ENCODE measurements at places on chromosomes 1 and 21.

- DNase-seq: no peak
Observed at GRCh38 chr1:15337656-15338402, 71.9 kb upstream of the EFHD2 start.

- DNase-seq: no peak
Observed at GRCh38 chr21:34844924-34845238, 176.1 kb downstream of the CLIC6 start.

DNA sequence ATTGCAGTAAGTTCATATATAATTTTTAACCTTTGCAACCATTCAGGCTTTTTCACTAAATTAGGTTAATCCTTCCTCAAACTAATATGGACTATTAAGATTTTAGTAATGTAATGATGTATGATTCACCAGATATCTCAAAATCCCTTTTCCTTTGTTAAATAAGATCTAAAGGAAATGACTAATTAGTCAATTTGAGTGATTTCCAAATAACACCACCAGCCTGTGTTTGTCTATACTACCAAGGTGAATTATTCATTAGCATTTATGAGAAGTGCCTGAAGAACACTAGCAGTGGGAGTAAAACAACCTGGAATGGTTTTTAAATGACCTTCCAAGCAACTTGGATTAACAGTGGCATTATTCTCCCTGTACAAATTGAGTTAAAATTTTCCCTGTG lies 670.6 kb upstream of the PKN2 start:
- no peak for DNase-seq

DNA sequence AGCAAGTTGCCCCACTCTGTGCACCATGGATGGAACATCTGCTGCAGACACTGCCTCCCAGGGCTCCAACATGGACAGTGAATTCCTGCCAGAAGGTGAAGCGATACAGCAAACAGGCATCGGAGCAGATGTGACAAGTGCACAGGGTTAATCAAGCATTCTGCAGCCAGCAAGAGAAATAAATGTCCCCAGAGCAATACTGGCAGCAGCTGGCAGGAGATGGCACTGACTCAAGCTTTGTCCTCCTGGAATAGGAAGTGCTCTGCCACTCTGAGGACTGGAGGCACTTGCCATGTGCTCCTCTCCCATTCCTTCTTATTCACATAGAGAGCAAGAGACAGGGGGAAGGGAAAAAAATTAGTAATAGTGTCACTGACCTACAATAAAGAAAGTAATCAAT lies 402.7 kb upstream of the DAB1 start:
- no peak for DNase-seq

DNA sequence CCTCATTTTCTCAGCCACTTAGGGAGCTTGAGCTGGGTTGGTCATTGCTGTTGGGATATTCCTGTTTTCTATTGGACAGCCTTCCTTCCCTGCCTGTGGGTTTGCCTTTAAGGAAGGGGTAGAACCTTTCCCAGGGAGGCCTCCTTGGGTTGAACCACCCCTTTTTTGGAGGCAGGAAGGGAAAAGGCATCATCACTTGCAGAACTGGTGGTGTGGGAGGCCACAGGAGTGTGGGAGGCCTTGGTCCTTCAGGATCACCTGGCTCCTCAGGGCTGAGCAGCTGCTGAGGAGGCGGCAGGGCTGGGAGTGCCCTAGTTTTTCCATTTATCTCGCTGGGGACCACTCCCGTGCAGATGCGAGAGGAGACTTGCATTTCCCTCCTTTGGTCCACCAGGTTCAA lies 667 bp upstream of the CYB561D1 start:
- DNase-seq: no peak

DNA sequence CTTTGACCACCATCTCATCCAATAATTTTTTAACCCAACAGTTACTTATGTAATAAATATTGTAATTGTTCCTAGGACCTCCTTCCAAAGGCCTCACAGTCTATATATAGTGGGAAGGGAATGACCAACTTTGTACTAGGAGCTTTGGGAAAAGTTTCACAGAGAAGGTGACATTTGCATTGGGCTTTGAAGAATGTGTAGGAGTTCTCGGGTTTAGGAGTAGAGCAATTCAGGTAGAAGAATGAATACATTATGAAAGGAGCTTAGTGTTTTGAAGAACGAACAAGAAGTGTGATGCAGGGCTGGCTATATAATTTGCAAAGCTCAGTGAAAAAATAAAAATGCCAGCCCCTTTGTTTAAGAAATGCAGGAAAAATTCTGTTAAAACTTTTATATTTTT lies 330.4 kb upstream of the DEPDC1 start:
- no peak for DNase-seq

DNA sequence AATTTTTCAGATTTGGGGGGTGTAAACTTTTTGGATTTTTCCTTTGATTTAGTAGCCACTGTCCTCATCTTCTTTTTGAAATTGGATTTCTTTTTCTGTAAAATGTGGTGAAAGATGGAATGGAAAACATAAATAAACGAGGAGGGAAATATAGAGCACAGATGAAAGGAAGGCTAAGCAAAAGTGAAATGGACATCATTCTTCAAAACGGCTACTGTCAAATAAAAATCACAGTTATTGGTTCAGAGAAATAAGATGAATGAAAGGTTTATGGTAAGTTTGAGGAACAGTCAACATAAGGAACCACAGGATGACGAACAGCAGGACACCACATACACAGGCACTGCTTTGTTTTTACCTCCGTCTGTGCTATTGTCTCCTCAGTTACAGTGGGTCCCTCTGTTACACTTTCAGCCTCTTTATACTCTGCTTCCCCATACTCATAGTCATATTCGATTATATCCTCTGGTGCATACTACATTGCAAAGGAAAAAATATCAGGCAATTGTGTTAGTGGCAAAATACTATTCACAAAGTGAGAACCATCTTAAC lies 82.4 kb downstream of the COL11A1 start:
- DNase-seq: no peak

- no peak for DNase-seq
Observed at GRCh38 chr1:78303620-78304019, 187.2 kb upstream of the PTGFR start.

- DNase-seq: peak; percentile 47
Observed at GRCh38 chr1:236795757-236796667, 920 bp downstream of the MTR start.

DNA sequence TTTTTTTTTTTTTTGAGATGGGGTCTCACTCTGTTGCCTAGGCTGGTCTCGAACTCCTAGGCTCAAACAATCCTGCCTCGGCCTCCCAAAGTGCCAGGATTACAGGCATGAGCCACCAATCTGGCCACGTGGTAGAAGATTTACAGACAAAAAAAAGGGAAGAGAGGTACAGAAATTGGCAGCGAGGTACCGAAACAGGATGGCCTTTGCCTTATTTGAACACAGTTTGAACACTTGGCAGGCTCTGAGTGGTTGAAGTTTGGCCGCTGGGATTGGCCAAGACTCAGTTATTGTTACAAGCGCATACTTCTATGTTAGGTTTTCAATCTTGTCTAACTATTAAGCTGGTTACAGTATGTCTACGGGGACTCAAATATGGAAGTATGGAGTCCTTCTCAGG lies 6.2 kb upstream of the AADACL4 start:
- no peak for DNase-seq

DNA sequence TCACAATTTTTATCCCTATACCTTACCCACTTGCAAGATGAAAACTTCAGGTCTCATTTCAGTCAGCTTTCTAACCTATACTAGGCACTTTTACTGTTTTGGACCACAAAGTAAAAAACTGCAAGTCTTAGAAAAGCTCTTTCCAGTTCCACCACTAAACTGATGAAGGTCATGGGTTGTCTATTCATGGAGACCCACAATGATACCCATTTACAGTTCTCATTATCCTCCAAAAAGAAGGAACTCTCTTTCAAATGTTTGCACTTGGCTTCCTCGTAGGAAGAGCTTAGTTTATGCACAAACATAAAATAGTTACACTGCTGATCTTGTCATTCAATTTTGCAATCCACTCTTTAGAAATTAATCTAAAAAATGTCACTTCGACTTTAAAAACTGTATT lies 9.3 kb downstream of the ZNF281 start:
- no peak for DNase-seq

- no peak for DNase-seq
Observed at GRCh38 chr1:109910963-109911798, 532 bp downstream of the CSF1 start.

GRCh38 chr1:85230305-85230977 lies 29.0 kb downstream of the C1orf52 start:
- peak; percentile 10 for DNase-seq

- no peak for DNase-seq
Observed at GRCh38 chr1:22043198-22043769, 9.2 kb upstream of the CDC42 start.

- no peak for DNase-seq
Observed at GRCh38 chr1:238944028-238944427, 442.3 kb upstream of the CHRM3 start.

- DNase-seq: peak; percentile 57
Observed at GRCh38 chr21:38258521-38259485, 2.0 kb downstream of the KCNJ15 start.

DNA sequence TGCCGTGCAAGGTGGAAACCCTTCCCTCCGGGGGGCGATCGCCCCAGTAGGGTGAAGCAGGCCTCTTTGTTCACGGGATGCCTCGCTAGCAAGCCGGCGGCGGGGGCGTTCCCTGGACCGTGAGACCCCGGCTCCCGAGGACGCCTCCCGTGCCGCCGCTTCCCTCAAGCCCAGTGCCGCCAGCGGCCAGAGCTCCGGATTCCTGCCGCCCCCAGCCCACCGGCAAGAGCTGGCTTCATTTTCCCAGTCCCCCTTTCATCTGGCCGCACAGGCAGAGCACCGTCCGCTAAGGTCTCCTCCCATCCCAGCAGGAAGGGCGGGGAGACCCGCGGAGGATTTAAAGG lies 16.3 kb downstream of the IER5 start:
- no peak for DNase-seq

- DNase-seq: no peak
Observed at GRCh38 chr1:98921817-98922216, 82.8 kb downstream of the PLPPR5 start.

DNA sequence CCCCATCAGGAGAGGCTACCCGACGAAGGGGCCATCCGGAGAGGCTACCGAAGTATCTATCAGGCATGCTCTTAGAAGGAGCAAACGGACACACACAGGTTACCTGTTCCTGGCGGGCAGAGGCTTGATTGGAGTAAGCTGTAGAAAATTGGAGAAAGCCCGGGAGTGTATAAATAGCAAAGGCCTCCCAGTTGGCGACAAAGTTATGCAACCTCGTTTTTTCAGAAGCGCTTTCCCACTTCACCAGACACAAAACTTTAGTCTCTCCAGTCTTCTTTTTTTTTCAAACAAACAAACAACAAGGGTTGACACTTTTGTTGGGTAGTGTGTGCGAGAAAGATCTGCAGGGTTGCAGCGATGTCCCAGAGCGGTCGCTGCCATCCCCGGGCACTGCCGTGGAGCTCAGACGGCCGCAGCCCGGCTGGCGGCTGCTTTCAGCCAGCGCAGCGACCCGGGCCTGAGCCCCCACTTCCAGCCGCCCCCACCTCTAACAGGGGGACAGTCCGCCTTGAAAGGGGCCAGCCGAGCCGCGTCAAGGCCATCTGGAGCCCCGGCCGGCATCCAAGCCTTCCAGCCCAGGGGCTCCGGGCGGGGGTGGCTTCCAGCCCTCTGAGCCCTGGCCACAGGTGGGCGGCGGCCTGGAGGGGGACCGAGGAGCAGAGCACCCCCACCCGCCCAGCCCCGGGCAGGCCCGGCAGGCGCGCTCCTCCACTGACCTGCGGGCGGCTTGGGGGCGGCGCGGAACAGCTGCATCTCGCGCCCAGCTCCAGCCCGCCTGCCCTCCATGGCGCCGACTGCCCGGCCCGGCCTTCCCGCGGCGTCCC lies 616 bp downstream of the MCOLN3 start:
- DNase-seq: no peak

DNA sequence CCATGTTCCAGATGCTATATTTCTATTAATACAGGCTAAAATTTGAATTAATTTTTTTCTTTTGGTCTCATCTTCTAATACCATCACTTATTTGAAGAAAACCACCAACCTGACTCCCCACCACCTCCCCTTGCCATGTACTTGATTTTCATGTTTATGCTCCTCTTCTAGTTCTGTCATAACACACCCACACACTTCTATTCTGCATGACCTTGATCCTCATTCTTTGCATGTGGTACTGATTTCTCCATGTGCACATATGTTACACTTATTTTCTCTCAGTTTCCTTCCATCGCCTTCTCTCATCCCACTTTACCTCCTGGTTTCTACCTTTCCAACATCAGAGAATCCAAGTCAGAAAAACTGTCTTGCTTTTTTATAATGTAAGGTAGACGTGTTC lies 78.9 kb upstream of the ARID1A start:
- no peak for DNase-seq

DNA sequence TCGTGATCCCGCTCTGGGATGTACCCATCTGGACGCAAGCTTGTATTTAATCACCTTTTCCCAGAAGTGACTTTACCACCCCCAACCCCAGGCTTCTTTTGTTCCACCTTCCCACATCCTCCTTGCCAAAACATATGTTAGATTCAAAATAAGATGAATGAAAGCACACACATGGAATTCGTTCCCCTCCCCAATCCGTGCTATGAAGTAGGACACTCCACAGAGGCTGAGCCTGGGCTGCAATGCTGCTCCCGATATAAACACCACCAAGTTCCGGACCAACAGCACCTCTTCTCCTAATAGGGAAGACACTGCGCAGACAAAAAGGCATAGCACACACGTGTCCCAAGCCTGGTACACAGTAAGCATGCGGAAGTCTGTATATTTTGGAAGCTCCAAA lies 86.1 kb downstream of the CLSTN1 start:
- DNase-seq: no peak

DNA sequence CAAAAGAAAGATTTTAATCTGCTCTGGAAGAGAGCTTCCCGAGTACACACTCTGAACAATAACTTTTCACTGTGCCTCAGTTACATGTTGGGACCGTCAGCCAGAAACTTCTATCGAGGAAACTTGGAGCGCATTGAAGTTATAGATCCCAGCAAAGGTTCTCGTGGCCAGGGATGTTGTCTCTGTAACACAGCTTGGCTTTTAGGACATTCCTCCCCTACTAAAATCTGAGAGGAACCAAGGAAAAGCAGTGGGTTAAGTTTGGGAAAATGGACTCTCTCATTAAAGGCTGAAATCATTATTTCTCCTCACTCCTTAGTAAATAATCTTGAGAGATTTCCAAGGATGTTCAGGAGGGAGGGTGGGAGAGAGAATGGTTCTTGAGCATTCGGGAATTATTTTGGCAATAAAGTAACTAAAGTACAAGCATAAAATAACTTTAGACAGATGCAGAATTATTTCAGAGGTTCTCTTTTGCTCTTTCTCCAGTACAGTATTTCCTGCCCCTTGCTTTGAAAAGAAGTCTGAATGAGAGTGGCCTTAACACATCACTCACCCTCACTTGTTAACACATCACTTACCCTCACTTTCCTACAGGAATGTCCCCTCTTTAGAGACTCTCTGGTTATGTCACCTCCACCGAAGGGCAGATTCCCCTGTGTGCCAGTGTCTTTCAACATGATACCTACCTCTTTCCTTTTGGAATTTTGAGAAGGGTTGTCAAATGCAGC lies 1.8 kb upstream of the NFIA start:
- DNase-seq: no peak

Measured in Kasumi-1 (cell line).